ENCODE measurements at places on chromosomes 7 and 10.

DNA sequence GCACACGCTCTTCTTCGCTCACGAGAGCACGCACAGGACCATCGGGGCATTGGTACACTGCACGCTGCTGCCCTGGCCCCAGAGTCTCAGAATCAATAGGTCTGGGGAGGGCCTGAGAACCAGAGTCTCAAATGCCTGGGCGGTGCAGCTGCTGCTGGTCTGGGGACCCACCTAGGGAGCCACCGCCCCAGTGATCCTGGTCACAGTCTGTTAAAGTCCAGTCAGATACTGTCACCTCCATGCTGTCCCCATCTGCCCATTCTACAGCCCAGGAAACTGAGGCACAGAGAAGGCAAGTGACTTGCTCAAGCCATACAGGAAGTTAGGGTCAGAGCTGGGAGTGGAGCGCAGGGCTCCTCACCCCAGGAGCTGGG is 38.0 kb downstream of the ZCCHC24 start:
- no peak for DNase-seq

DNA sequence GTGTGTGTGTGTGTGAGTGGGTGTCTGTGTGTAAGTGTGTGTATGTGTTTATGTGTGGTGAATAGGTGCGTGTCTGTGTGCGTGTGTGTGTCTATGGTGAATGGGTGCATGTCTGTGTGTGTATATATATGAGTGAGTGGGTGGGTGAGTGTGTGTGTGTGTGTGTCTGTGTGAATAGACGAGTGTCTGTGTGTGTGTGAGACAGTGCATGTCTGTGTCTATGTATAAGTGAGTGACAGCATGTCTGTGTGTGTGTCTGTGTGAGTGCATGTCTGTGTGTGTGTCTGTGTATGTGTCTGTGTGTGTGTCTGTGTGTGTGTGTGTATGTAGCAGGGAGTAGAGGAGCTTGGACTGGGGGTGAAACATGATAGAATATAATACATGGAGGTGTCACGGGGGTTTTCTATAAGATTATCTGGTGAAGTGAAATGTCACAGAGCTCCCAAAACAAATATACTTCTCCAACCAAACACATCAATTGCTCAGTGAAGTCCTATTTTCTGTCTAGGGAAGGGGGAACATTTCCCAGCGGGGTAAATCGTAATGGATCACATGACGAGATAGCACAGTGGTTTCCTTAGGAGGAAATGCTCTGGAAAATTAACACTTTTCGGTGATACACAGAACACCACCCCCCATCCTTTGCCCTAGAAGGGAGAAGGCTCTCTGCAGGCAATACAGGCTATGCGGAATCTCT is 723.3 kb upstream of the CELF2 start:
- DNase-seq = no peak

- DNase-seq = no peak
Observed at GRCh38 chr7:121159553-121159952, 169.2 kb upstream of the WNT16 start.

DNA sequence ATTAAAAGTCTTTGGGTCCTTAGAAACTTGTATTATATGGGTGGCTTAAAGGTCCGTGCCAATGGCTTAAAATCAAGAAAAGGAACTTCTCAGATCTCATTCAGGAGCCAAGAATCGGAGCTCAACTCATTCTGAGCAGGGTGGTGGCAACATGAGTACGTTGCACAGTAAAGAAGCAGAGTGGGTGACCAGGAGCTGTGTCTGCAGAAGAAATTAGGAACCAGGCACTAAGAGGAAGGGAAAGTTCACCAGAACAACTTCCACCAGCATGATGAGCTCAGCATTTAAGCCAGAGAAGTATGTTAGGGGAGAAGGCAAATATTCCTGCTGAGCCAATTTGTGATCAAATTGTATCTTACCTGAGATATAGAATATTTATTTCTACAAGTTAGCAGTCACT is 236.0 kb upstream of the NRP1 start:
- DNase-seq = no peak

- no peak for DNase-seq
Observed at GRCh38 chr10:28533186-28533564, 257 bp downstream of the WAC start.

DNA sequence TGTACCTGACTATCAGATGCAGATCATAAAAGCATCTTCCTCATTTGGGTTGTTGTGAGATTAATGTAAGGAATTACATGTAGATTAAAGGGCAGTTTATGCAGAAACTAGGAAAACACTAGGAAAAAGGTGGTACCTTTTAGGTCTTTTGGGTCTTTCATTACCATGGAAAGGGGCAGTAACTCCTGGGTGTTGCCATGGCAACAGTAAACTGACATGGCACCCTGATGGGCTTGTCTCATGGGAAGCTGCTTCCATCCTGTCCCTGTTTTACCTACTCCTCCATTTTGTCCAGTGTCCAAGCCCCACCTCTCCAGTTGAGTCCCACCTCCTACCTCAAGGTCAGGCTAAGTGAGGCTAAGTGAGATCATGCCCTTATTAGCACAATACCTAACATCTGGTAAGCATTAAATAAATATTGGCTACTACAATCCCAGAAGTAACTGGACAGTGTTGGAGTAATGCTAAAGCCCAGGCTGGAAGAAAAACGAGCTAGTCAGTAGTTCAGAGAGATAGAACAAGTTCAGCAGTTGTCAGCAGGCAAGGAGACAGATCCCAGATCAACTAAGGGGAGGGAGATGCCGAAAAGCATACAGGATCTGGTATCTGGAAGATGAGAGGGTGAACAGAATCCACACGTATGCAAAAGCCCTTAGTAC is 240.0 kb upstream of the AUTS2 start:
- no peak for DNase-seq

GRCh38 chr7:104442481-104442880 is 114.1 kb downstream of the LHFPL3 start:
- DNase-seq = no peak

GRCh38 chr10:104804880-104805279 is 163.8 kb downstream of the SORCS3 start:
- no peak for DNase-seq

DNA sequence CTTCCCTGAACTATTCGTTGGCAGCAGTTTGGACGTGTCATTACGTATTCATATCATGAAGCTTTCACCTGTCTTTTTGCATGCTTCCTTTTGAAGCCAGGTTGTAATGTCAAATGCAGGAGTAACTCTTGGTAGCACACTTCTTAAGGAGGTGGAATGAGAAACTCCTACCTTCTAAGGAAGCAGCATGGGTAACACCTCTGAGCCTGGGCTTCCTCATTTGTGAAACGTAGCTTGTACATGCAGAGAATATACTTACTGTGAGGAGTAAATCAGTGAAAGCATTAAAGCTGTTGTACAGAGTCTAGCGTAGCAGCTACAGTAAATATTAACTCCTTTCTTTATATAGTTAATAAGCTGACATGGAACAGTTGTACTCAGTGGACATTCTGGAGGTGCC is 21.1 kb downstream of the CUL1 start:
- no peak for DNase-seq

GRCh38 chr10:94133239-94133638 is 139.5 kb downstream of the PLCE1 start:
- no peak for DNase-seq

DNA sequence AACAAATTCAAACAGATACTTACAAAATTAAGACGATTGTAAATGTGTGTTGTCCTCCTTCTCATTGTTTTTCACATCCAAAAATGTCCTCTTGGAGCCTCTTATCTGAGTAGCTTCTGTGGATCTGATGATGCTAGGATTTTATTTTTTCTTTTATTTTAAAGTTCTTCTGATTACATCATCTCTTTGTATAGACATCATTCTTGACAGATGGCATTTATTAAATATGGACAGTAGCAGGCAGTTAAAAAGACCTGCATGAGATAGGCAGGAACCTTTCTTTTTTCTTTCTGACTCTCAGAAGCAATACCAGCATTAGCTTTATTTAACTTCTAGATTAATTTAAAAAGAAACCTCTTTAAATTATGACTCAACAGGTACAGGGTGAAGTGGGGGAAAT is at the start of gene RPA3:
RPA3 (minus strand) TSS at position 116 of the 400 bp plus-strand sequence. CDS start 78,189 bp downstream, outside the sequence.
- no peak for DNase-seq

DNA sequence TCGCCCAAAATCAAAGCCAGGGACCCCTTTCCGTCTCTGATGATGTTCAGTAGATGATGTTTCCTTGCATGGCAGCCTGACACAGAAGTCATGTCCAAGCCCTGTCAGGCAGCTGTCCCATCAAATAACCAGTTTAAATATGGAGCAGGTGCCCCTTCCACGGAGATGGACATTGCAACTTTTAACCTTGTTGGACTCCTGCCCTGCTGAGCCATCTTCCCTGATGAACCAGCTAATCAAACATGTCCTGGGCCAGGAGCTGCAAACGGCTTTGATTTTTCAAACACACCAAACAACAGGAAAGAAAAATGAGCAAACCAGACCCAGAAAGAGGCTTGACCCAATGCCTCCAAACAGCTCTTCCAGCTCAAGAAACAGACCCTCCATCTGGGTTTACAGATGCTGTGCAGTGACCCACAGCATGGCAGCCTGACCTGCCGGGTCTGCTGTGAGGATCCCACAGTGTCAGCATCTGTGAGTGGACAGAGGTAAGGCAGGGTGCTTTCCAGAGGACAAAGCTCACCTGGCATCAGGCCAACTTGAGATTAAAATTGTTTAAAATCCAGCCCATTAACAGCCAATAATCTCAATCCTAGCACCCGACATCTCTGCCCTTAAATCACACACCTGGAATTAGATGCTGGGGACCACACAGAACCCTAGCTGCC is 372.6 kb downstream of the GRID1 start:
- DNase-seq = no peak

- no peak for DNase-seq
Observed at GRCh38 chr10:43120929-43121314, 17.3 kb upstream of the CSGALNACT2 start.

GRCh38 chr10:14586901-14587300 is 187.8 kb downstream of the FAM107B start:
- DNase-seq = no peak

Data from SJCRH30 (cell line).